ENCODE measurements at places on chromosomes 16 and 17.
A peak's percentile ranks its signal among the peaks of the same experiment; 100 is the strongest.

GRCh38 chr16:67187175-67187890 is 2.6 kb downstream of the EXOC3L1 start:
- DNase-seq = no peak

GRCh38 chr17:61459142-61459809 is 7.1 kb downstream of the TBX4 start:
- DNase-seq = no peak

GRCh38 chr16:4987580-4988374 is 29.6 kb downstream of the SEC14L5 start:
- no peak for DNase-seq

GRCh38 chr17:7328840-7329373 is at the start of gene NEURL4:
Gene NEURL4 (minus strand): TSS chr17:7329335. CDS start chr17:7329312, 23 bp downstream.
- DNase-seq = peak; percentile 10

GRCh38 chr16:3138342-3138741 is 3.5 kb downstream of the ZNF213 start:
- no peak for DNase-seq

DNA sequence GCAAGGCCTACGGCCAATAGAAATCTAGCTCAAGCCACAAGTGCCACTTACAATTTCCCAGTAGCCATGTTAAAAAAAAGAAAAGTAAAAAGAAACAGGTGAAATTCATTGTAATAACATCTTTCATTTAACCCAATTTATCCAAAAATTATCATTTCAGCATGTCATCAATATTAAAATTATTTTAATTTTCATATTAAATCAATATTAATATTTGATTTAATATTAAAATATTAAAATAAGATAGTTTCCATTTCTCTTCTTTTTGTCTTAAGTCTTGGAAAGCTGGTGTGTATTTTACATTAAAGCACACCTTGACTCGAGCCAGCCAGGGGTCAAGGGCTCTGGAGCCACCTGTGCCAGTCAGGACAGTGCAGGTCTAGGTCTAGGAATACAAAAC is 12.7 kb upstream of the C16orf74 start:
- DNase-seq = no peak

DNA sequence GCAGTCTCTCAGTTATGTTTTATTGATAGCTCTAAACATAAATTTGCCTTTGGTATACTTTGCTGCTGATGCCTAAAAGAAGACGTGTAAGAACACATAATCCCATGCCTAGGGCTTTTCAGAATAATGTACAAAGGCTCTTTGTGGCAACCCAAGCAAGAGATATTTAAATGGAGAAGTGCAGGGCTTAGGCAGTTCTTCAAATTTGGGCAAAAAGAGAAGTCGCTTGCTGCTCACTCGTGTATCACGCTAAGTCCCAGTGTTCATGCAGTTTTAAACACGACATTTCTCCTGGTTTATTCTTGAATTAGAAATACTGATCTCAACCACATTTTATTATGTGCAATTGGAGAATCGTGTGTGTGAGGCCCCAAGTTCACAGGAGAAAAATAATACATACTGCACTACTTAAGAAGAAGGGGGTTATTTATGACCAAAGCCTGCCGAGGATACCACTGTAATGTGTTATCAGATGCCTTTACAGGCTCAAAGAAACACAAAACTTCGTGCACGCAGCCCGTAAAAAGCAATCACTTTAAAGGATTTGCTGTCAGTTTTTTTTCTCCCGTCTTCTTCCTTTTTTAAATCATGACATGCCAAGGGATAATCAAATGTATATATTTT is 22.5 kb upstream of the IRX6 start:
- no peak for DNase-seq

- peak; percentile 33 for DNase-seq
Observed at GRCh38 chr17:58968426-58969061, 138.1 kb downstream of the TRIM37 start.

DNA sequence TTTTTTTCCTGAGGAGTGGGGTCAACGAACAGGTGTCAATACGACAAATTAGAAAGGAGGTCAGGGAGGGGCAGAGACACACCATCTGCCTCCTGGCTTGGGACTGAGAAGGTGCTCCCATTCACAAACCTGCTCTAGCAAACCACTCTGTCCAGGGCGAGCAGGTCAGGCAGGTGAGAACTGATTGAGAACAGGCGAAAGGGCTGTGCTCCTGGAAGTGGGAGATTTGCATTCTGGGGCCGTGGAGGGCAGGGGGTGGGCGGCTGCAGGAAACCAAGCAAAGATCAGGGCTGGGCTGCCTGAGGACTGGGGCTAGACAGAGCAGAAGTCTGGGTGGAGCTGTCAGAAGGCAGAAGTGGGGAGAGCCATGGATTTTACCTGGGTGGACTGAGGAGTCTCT is 98.9 kb upstream of the NLRP1 start:
- DNase-seq = no peak

DNA sequence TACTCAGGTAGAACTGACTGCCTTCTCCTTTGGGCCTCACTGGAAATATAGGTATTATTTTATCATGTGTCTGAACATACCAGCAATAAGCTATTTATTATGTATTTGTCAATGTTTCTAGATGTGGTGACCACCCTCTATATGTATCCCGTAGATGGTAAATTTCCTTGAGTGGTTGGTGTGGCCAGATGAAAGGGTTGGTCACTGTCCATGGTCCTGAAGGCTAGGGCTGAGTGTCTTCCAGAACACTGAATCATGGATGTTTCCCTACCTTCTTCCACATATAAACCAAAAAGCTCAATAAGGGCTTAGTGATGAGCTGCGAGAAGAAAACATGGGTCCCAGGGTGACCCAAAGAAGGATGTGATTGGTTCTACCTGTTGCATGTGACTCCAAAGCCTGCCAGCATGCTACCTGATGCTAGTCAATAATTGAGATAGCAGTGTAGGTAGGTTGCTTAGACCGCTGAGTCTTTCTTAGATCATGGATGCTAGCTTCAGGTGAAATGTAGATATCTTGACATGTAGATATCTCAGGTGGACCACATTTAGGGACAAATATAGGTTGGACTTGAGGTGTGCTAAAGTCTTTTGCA is 150.3 kb downstream of the ASIC2 start:
- peak; percentile 14 for DNase-seq

- no peak for DNase-seq
Observed at GRCh38 chr16:87418644-87419043, 26.5 kb downstream of the MAP1LC3B start.

GRCh38 chr16:49020436-49020835 is 261.2 kb downstream of the CBLN1 start:
- no peak for DNase-seq
